ENCODE measurements at places on chromosomes 3 and 15.

DNA sequence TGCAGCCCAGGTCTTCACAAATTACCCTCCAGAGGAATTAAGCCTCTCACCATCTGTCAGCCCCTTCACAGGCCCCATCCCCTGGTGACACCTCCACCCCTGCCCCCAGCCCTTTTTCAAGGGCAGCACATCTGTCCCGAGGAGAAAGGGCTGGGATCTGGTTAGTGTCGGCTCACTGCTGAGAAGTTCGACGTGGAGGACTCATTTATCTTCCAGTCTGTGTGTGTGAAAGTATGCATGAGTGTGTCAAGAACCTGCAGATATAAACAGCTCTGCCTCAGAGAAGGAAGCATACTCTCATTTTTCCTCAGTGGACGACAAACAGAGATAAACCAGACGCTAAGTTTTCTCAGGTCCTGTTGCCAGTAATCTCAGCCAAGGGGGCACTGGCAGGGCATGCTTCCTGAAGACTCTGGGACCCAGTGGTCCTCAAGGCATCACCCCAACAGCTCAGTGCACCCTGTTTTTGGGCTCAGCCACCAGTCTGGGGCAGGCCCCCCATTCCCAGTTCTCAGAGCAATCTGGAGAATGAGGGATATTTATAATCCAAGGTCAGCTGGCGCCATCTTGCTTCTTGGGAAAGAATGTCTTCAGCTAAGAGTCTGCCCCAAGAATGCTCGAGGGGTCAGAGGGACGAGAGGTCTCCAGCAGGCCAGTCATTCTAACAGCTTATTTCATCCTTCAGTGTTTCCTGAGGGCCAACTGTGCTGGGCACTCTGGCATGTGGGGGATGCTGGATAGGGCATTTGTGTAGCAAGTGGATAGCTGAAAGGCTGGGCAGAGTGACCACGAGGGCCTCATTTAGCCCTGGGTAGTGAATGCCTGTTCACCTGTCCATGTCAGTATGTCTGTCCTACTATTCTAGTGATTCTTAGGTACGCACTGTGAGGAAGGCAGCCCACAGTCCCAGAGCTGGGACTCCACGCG, 73.6 kb downstream of the ADCY5 start:
- DNase-seq = no peak

DNA sequence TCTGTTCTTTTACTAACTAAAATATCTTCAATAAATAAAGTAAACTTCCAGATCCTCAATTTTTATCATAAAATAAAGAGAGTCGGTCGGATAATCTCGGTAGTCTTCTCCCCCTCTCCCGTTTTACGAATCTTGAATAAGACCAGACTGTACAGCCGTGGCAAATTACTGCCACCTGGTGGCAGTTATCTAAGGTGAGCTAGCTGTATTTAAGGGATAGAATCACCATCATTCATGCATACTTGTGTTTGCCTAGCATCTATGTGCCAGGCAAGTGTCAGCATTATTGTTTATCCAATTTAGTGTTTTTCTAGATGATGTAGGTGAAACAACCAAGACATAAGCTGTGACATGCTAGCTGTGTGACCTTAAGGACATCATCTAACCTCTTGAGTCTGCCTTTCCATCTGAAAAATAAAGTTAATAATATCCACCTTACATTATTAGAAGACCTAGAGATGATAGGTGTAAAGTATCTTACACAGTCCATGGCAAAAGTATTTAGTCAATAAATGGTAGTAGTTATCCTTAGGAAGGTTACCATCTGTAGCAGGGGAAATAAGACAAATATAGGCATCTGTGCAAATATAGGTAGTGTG, 21.3 kb downstream of the DUT start:
- DNase-seq = no peak

GRCh38 chr15:29360152-29360551, 90.5 kb upstream of the NSMCE3 start:
- DNase-seq = no peak

DNA sequence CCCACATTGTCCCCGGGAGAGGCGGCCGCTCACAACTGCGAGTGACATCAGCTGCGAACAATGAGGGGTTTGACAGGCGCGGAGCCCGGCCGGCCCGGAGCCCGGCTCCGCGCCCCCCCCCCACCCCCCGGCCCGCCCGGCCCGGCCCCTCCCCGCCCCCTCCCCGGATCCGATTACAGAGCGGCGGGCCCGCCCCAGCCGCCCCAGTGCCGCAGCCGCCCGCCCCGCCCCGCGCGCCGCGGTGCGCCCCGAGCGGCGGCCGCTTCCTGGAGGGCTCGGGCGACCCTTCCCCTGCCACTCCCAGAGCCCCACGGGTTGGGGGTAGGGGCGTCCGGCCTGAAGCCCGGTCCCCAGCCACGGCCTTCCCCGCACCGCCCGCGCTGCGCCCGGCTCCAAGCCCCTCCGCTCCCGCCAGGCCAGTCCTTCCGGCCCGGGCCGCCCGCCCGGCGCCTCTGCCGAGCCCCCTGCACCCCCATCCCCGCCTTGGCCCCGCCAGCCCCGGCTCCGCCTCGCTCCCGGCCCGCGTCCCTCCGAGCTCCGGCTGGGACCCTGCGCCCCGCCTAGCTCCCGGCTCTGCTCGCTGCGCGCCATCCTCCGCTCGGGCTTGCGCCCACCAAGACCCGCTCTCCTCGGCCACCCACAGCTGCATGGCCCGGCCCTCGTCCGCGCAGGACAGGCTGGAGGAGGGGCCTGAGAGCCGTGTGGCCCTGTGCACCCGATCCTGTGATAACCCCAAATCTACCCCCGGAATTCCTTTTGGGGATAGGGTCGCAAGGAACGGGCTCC, at the start of gene PCBP4:
TSS of gene PCBP4 (minus strand) at position 71 of the 786 bp plus-strand sequence. CDS start 6,214 bp downstream, outside the sequence.
- DNase-seq = no peak
